ENCODE measurements at places on chromosomes 7 and 10.

DNA sequence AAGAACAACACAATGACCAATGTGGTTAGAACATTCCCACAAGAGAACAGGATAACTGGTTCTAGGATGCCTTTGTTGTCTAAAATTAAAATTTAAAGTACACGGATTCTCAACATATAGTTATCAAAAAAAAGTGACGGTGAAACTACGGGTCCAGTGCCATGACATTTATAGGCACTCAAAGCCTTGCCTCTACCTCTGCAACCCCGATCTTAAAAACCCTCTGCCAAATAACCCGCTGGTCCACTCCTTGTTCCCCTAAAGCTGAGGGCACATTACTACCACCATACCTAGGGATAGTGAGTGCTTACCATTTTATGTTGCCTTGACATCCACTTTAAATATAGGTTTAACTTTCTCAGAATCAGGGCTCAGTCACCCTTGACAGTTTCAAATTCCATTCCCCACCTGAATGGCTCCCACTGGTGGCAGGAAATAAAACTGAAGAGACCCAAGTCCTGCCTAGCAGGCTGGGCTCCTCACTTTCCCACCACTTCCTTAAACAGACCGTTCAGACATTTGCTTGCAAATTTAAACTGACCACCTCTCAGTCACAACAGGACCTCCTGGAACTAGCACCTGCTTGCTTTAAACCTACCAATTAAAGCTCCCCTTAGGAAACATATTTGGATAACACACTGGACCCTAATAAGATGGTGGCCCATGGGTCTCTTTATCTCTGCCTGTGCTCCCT lies 169.9 kb upstream of the ASAH2 start:
- DNase-seq = no peak

DNA sequence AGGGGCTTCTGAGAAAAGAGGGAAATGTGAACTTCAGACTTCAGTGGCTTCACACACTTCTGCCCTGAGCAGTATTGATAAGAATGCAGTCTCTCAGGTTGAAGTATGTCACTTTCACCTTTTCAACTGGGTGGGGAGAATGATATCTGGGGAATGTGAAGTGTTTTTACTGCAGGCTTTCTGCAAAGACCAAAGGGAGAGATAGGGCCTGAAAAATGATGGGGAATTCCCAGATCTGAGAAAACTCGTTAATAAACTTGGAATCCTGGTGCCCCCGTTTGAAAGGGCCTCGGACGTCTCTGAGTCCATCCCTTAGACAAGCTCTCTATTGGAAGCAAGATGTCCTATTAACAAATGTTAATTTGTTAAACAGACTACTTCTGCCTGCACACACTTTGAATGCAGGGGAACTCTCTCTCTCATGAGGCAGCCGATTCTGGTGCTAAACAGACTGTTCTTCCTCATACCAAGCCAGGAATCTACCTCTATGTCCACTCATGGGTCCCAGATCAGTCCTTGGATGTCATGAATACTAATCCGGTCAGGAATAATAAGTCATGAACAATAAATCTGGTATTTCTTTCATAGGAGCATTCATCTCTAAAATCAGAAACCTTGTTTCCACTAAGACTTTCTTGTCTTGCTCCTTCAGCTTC lies 193.6 kb downstream of the JCAD start:
- no peak for DNase-seq

- peak; percentile 52 for DNase-seq
These were observed at the start of gene AKR1E2 for GRCh38 chr10:4825868-4826791. Gene AKR1E2 (plus strand): TSS chr10:4826207. CDS start chr10:4826325, 118 bp downstream.

DNA sequence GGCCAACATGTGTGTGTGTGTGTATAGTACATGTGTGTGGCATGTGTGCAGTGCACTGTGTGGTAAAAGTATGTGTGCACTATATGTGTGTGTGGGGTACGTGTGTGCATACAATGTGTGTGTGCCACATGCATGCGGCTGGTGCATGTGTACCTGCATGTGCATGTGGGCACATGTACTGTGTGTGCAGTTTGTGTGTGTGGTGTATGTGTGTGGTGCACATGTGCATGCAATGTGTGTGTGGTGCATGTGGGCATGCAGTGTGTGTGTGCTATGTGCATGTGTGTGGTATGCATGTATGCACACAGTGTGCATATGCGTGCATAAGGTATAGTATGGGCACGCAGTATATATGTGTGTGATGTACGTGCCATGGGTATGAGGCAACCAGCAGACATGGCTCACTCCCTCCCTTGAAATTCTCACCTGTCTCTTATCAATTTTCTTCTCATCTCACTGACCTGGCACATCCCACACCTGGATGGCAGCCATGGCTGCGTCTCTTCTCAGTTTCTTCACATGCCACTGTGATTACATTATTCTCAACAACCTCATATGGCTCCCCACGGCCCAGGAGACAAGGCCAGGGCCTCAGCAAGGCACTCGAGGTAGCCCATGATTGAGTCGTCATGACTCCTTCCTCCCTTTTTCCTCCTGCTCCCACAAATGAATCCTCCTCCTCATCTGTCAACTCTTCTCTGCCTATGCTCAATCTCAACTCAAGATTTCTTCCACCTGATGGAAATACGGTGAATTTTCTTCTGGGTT lies 57.0 kb downstream of the NUDCD3 start:
- DNase-seq = no peak

DNA sequence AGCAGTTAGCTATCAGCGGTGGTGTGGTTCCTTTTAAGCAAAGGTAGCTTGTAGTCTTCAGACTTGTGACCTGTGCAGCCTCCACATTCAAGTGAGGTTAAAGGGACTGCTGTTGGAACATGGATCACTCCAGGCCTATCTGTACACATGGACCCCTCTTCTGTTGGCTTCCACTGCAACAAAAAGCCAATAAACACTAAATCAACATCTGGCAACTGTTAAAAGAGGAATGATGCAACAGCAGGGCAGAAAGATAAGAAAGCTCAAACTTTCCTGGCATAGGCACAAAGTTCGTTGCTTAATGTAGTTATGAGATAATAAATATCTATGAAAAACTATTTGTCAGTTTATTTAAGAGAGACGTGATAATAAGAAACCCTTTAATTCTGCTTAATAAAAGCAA lies 4.0 kb upstream of the MINPP1 start:
- DNase-seq = no peak

DNA sequence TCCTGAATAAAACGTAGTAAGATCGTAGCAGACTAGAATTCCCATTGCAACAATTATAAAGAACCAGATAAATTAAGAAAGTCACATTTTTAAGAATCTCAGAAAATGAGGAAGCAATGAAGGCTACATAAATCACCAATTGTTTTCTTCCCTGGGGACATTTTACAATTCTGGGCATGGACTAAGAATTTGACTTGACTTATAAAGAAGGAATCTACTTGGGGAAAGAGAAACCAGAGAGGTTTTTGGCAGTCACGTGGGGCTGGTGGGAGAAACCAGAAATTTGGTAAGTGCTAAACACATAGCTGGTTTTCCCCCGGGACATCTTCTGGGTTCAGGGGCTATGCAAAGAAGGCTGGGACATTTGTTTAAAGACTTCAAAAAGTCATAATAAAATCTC lies 109.8 kb upstream of the IL6 start:
- DNase-seq = no peak

GRCh38 chr7:95925971-95926370 lies 153.6 kb downstream of the DYNC1I1 start:
- DNase-seq = no peak

DNA sequence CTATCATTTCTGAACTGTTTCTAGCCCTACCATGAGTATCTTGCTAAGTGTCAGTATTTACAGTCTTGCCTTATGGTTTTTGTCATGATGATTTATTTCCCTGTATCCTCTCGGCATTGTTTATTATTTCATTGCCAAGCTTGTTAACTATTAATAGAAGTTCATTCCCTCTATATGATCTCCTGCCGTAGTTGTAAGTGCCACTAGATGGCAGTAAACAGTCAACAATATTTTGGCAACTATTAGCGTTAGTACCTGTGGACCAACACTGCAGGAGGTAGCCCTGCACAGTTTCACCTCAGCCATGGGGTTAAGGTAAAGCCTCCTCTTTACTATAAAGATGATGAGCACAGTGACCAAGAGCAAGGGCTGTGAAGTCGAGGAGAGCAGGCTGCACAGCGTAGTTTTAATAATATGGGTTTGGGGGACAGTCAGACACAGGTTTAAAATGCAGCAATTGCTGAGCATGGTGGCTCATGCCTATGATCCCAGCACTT lies 26.1 kb upstream of the CCNJ start:
- peak; percentile 49 for DNase-seq

GRCh38 chr7:380711-381210 lies 90.8 kb downstream of the FOXL3 start:
- peak; percentile 18 for DNase-seq

DNA sequence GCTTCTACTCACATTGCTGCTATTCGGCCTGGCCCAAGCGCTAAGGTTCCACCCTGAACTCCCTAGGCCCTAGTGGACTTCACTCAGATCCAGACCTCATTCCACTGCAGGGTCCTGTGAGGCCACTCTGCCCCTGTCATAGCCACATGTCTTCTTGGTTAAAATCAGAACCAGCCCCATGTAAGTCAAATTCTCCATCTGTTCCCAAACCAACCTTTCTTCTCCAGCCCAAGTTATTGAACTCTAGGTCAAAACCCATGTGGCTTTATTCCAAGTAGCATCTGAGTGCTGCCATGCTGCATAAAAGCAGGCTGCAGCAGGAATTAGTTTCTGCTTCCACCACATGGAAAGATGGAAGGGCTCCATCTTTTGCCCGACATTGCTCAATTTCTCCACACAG lies 281.2 kb downstream of the SNX13 start:
- DNase-seq = no peak

GRCh38 chr10:74842301-74842954 lies 16.0 kb downstream of the KAT6B start:
- no peak for DNase-seq

DNA sequence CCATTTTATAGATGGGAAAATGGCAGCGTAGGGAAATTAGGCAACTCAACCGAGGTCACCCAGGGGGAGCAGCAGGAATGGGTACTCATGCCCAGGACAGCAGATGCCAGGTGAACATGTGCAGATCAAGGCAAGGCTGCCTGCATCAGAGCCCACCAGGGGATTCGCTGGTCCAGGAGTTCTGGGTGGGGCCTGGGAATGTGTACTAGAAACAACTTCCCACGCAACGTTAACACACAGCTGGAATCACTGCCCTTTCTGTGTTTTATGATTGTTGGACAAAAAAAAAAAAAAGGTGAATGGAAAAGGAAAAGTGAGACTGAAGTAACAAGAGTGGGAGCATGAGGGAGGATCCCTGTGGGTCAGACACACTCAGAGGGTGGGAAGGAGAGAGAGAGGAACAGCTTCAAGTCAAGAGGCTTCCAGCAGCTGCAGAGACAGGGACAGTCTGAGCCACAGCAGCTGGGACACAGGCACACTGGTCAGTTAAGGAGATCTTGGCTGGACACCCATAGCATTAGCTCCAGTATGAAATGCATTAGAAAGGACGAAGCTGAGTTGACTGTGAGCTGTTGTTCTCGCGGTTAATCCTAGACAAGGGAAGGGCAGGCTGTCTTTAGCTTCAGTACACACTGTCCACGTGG lies 187.9 kb upstream of the INHBA start:
- DNase-seq = no peak

DNA sequence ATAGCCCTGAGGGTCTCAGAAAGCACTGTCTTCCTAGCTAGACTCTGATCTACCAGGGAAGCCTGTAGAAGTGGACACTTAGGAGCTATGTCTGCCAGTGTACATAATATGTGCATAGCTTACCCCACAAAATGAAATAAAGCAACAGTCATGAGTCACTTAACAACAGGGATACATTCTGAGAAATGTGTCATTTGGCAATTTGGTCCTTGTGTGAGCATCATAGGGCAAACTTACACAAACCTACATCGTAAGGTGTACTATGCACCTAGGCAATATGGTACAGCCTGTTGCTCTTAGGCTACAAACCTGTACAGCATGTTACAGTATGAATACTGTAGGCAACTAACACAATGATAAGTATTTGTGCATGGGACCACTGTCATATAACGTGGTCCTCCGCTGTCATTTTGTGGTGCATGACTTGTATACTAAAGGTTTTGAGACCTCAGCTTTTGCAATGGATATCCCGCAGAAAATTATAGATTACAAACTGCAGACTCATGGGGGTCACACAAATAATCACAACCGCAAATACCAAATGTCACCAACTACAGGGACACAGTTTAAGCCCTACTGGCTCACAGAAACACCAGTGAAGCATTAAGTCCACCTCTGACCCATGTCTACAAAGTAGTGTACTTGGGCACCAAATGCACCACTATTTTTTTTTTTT lies 1.7 kb downstream of the URGCP start:
- no peak for DNase-seq

GRCh38 chr7:155356323-155357105 lies 58.8 kb downstream of the INSIG1 start:
- no peak for DNase-seq

GRCh38 chr10:74887614-74888284 lies 61.3 kb downstream of the KAT6B start:
- DNase-seq = no peak

- peak; percentile 69 for DNase-seq
These were observed 15.3 kb upstream of the ASB4 start for GRCh38 chr7:95470452-95470851.

DNA sequence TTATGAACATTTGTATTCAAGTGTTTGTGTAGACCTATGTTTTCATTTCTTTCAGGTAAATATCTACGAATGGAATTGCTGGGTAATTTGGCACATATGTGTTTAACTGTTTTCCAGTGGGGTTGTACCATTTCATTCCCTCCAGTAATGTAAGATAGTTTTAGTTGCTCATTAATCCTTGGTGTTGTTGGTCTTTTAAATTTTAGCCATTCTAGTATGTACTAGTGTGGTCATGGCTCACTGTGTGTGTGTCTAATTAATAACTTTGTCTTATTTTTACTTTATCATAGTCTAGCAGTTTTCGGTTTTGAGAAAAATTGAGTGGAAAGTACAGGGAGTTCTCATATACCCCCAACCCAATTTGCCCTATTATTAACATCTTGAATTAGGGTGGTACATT lies 278.8 kb downstream of the CAMK1D start:
- no peak for DNase-seq

GRCh38 chr10:44947371-44948152 lies 12.0 kb upstream of the RASSF4 start:
- no peak for DNase-seq

GRCh38 chr7:24572393-24572996 lies 757 bp upstream of the PALS2 start:
- DNase-seq = no peak

DNA sequence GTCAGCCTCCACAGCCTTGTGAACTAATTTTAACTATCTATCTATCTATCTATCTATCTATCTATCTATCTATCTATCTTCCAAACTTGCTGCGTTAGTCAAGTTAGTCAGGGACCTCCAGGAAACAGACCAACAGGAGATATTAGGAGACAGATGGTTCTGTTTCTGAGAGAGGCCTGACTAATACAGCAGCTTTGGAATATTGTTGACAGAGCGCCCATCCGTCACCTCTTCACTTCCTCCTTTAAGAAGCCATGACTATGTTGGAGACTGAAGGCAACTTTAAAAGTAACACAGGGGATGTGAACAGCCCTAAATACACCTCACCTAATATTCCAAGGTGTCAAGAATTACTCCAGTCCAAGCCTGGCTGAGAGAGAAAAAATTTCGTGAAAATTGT lies 280.9 kb upstream of the IGFBP3 start:
- no peak for DNase-seq
